Uterine smooth muscle cell (primary cell): ENCODE measurements at places on chromosomes 4 and X. TPM values are rescaled to one million over a fixed set of nuclear protein-coding genes. Genes with fewer than 3 reads are reported as not detected.

GAGE1 gene
- total RNA-seq, result not detected in 2 replicates

CT45A3 gene
- not detected in 2 replicates for total RNA-seq

ADH1C gene
- 0.25 and 0.44 TPM in 2 replicates for total RNA-seq

C4orf36 gene
- 0.77 and 2.1 TPM in 2 replicates for total RNA-seq

STK32B gene
- 0.50 and 1.1 TPM in 2 replicates for total RNA-seq

RNF212 gene
- 0.44 and 2.0 TPM in 2 replicates for total RNA-seq

CPE gene
- total RNA-seq, result 1.00 and 1.3 TPM in 2 replicates

SHROOM3 gene
- total RNA-seq, result 2.2 and 4.2 TPM in 2 replicates

PPARGC1A gene
- total RNA-seq, result 0.11 and 0.37 TPM in 2 replicates

TACR3 gene
- under 0.01 and 0.22 TPM in 2 replicates for total RNA-seq

TKTL1 gene
- not detected in 2 replicates for total RNA-seq

FRMD7 gene
- total RNA-seq, result 0.11 TPM in 1 of 2 replicates, not detected in the other

BEX2 gene
- total RNA-seq, result 2.1 and 5.6 TPM in 2 replicates

LDOC1 gene
- 3.1 and 4.1 TPM in 2 replicates for total RNA-seq

XAGE1A gene
- total RNA-seq, result not detected in 2 replicates

GLRB gene
- total RNA-seq, result 15.4 and 18.9 TPM in 2 replicates

ASB9 gene
- 0.25 and 0.33 TPM in 2 replicates for total RNA-seq

OTUD6A gene
- under 0.01 TPM in 1 of 2 replicates, not detected in the other for total RNA-seq

CLDN24 gene
- total RNA-seq, result not detected in 2 replicates

KLHL2 gene
- 23.4 and 28.4 TPM in 2 replicates for total RNA-seq

SMR3B gene
- total RNA-seq, result not detected in 2 replicates

SLC10A6 gene
- 0.11 TPM in 1 of 2 replicates, not detected in the other for total RNA-seq

ZFP42 gene
- not detected in 2 replicates for total RNA-seq

HPGDS gene
- total RNA-seq, result not detected in 2 replicates

TRIM61 gene
- 1.5 and 2.7 TPM in 2 replicates for total RNA-seq

CXCL8 gene
- total RNA-seq, result 1.5 and 6.3 TPM in 2 replicates

FAT4 gene
- 6.6 and 9.9 TPM in 2 replicates for total RNA-seq

USP26 gene
- not detected in 2 replicates for total RNA-seq

SGMS2 gene
- total RNA-seq, result 96.4 and 118 TPM in 2 replicates

PHOX2B gene
- not detected in 2 replicates for total RNA-seq

GPR78 gene
- 0.11 and 0.62 TPM in 2 replicates for total RNA-seq

ADH1B gene
- 0.25 and 0.33 TPM in 2 replicates for total RNA-seq

MAGEE2 gene
- not detected in 2 replicates for total RNA-seq

IBSP gene
- not detected in 2 replicates for total RNA-seq

KLHL4 gene
- total RNA-seq, result 4.8 and 6.5 TPM in 2 replicates

CDK16 gene
- 88.1 and 124 TPM in 2 replicates for total RNA-seq

DMRTC1B gene
- total RNA-seq, result not detected in 2 replicates

BDH2 gene
- 39.0 and 48.5 TPM in 2 replicates for total RNA-seq

TAF7L gene
- total RNA-seq, result 0.89 and 1.9 TPM in 2 replicates

SHROOM4 gene
- total RNA-seq, result 0.55 and 0.62 TPM in 2 replicates
